CD8-positive, alpha-beta memory T cell (primary cell): ENCODE measurements at places on chromosomes 2 and 18. TPM values are rescaled to one million over a fixed set of nuclear protein-coding genes. Genes with fewer than 3 reads are reported as not detected.

GRCh38 chr2:128369602-128370467, 51.2 kb upstream of the HS6ST1 start:
- DNase-seq: no peak

GRCh38 chr2:44981714-44982108, 27.5 kb downstream of the SIX2 start:
- peak; percentile 39 for DNase-seq

GRCh38 chr2:178418426-178418825, 32.5 kb downstream of the PRKRA start:
- DNase-seq: no peak

The FAM237A gene
- polyA plus RNA-seq: not detected

DNA sequence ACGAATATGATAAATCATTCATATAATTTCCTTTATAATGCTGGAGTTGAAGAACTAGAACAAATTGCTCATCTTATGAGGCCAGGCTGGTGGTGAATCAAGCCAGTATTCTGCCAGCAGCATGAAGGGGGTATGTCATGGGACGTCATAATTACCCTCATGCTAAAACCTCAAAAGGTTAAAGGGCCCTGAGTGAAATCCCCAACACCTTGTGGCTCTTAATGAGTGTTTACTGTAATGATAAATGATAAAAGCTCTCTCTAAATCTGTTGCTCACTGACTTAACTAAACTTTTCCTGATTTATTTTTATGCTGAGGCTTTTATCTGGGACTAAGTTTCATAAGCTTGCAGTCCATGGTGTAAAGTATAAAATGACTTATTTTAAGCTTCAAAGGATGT, 18.3 kb upstream of the NEDD4L start:
- DNase-seq: no peak

DNA sequence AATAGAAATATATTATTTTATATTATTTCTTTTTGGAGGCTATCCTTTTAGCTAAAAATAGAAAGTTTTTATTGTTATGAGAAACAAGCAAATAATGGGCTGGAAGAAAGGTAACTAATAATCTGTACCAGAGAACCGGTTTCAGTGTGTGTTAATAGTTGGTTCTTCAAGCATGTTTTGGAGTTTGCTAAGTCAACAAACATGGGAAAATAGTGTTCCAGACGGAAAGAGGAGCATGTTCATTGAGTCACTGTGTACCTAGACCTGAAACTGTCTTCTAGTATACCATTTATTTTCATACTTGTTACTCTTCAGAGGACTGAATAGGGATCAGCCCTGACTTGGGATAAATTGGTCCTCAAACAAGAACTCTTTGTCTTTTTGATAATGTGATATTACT, 134.5 kb upstream of the CWC22 start:
- DNase-seq: no peak

GRCh38 chr2:207812726-207813080, 43.0 kb upstream of the FZD5 start:
- DNase-seq: no peak

GRCh38 chr2:158101384-158101926, at the start of gene UPP2:
TSS of gene UPP2 (plus strand) at chr2:158101876. CDS start at chr2:158102064, 188 bp downstream.
- DNase-seq: no peak

DNA sequence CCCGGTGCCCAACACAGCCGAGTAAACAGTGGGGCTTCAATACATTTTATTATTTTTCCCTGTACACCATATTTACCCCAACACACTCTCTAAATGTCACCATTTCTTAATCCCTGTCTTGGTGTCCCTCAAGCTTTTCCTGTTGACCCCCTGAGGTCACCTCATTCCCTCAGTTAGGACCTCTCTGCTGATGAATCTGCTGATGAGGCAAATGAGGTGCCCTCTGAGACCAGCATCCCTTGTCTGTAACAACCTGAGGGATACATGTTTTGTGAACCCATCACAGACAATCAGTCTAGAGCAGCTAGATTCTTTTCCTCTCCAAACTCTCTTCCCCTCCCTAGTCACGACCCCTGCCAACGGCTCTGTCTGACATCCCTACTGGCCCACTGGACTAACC, 127.6 kb downstream of the FSHR start:
- no peak for DNase-seq

DNA sequence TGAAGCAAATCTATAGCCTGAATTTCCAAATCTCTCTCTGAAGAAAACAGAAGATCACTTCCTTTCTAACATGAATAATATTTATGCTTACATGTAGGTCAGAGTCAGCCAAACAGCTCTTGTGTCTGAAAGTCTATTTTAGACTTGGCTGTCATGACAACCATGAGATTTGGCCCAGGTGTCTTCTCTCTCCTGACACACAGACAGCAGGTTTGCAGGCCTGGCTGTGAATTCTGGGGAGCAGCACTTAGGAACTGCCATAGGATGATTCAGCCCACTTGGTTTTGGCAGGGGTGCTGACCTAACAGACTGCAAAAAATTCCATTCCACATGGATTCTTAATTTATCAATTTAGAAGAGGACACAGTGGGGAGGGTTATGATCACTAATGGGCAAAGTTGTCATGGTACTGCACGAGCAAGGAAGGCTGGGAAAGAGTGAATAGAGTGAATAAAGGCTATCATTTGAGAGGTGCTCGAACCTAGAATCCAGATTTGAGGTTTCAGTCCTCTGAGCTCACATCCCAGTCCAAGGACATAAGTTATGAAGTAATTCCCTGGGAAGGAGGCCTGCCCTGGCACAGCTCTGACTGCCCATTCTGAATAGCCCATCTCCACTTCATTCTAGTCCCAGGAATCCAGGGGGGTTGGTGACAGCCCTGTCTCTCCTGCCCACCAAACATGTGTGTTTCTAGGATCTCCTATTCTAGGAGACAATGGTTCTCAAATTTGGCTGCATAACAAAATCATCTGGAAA, 453.9 kb upstream of the TRIB2 start:
- DNase-seq: no peak
